ENCODE measurements at places on chromosomes 1 and 21. TPM values are rescaled to one million over a fixed set of nuclear protein-coding genes. Genes with fewer than 3 reads are reported as not detected.

IFI44L gene
- total RNA-seq = 4.3 TPM

PYHIN1 gene
- total RNA-seq = 1.3 TPM

AKNAD1 gene
- total RNA-seq = 1.7 TPM

- H3K27ac ChIP-seq = peak overlapping the region; percentile 88
- H3K4me3 ChIP-seq = peak overlapping the region; percentile 63
- DNase-seq = no peak
- H3K27me3 ChIP-seq = no peaks in the 10 kb centered on the region
- no peaks in the 10 kb centered on the region for H3K36me3 ChIP-seq
Measured at GRCh38 chr1:19800076-19800804, 524 bp upstream of the TMCO4 start.

DNA sequence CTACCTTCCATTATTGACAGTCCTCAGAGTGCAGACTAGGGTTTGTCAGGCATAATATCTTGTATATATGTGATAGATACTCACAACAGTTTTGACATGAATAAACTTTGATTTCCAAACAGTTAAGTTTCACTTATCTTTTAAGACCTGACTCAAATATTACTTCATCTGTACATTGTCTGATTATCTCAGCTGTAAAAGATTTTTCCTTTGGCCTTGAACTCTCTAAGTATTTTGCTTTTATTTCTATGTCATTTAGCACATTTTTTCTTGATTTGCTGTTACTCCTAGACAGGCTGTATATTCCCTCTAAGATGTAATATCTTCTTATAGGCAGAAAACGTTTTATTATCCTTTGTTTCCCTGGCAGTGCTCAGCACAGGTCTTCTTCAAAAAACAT is 65.6 kb upstream of the DMRTA2 start:
- H3K4me1 ChIP-seq = no peaks in the 10 kb centered on the region
- H3K27ac ChIP-seq = no peak overlapping the region
- H3K36me3 ChIP-seq = peaks cover 15% of the 10 kb centered on the region
- no peak for DNase-seq
- H3K27me3 ChIP-seq = no peaks in the 10 kb centered on the region

All from esophagus muscularis mucosa (tissue), 4 donors.